ENCODE measurements at places on chromosomes 1 and 21. TPM values are rescaled to one million over a fixed set of nuclear protein-coding genes. Genes with fewer than 3 reads are reported as not detected.
A peak's percentile ranks its signal among the peaks of the same experiment; 100 is the strongest.

Gene KIAA0040
- total RNA-seq = 0.98 TPM

Gene UQCRH
- 554 TPM for total RNA-seq

DNA sequence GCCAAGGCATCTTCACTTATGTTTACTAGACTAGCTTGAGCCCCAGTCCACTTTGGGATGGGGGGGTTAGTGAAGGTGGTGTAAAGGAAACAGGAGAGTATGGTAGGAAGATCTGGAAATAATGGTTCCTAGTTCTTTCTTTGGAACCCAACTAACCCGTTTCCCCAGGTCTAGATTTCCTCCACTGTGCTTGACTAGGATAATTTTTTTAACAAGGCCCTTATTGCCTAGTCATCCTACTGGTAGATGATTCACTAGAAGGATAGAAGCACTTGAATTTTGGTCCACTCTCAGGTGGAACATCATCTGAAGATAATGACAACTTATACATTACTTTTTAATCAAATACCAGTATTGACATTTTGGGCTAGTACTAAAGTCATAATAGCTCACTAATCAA lies 45.9 kb upstream of the MYOCOS start:
- DNase-seq = peak; percentile 35

DNA sequence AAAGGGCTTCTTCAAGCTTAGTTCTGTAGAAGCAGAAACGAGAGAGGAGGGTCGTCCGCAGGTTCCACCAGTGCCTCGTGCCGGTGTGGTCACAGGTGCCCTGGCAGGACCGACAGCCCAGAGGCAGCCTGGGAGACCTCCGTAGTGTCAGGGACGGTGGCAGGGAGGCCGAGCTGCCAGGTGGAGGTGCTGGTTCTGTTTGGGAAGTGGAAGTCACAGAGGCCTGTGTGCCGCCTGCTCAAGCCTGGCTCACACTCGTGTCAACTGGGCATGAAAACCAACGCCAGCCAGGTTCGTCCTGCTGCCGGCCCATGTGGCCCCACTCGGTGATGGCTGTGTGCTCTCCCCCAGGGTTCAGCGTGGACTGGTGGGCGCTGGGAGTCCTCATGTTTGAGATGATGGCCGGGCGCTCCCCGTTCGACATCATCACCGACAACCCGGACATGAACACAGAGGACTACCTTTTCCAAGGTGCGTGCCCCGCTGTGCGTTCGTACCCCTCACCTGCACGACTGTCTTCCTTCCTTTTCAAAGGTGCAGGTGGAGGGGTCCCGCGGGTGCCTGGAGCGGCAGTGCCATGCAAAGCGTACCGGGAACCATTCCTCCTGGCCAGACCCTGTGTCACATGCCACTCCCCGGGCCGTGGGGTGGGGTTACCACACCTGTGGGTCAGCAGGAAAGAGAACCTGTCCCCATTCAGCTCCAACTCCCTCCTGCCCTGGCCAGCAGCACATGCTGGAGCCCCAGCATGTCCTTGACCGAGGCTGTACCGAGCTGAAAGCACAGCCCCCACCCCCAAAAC lies 20.8 kb downstream of the FAAP20 start:
- DNase-seq = no peak

- no peak for DNase-seq
Measured at GRCh38 chr1:228342627-228343190, 63.9 kb downstream of the TRIM11 start.

DNA sequence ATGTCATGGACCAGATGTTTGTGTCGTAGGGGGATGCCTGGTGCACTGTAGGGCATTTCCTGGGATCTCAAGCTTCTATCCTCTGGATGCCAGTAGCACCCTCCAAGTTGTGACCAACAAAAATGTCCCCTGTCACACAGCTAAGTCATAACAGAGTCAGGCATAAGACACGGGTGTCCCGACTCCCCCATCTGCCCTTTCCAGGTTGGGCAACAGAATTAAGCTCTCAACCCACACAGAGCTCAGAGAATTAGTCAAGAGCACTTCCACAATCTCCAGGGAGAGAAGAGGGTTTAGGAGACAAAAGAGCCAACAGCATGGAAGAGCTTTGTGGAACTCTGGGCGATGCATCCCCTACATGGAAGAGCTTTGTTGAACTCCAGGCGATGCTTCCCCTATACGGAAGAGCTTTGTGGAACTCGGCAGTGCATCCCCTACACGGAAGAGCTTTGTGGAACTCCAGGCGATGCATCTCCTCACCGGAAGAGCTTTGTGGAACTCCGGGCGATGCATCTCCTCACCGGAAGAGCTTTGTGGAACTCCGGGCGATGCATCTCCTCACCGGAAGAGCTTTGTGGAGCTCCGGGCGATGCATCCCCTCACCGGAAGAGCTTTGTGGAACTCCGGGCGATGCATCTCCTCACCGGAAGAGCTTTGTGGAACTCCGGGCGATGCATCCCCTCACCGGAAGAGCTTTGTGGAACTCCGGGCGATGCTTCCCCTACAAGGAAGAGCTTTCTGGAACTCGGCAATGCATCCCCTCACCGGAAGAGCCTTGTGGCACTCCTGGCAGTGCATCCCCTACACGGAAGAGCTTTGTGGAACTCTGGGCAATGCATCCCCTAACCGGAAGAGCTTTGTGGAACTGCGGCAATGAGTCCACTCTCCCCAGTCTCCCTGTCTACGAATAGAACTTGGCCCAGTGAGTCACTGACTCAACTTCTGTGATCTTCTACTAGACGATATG lies 422.7 kb downstream of the KIF26B start:
- DNase-seq = no peak

DNA sequence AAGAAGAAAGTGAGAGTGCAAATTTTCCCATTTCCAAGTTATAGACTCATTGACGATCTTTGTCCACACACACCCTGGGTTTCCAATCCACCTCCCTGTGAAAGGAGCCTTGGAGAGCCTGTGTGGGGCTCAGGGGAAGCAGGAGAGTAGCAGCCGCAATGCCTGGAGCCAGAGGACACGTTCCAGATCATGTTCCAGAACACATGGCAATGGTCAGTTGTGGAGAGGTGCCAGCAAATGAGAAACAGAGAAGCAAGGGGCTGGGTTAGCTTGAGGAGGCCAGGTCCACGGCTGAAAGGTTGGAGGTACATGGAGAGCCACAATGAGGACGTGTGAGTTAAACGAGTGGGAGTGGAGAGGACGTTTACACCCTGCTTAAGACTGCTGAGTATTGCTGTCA lies 33.0 kb upstream of the SIPA1L2 start:
- no peak for DNase-seq

GRCh38 chr1:31639543-31639942 lies 5.1 kb downstream of the PEF1 start:
- DNase-seq = peak; percentile 28

DNA sequence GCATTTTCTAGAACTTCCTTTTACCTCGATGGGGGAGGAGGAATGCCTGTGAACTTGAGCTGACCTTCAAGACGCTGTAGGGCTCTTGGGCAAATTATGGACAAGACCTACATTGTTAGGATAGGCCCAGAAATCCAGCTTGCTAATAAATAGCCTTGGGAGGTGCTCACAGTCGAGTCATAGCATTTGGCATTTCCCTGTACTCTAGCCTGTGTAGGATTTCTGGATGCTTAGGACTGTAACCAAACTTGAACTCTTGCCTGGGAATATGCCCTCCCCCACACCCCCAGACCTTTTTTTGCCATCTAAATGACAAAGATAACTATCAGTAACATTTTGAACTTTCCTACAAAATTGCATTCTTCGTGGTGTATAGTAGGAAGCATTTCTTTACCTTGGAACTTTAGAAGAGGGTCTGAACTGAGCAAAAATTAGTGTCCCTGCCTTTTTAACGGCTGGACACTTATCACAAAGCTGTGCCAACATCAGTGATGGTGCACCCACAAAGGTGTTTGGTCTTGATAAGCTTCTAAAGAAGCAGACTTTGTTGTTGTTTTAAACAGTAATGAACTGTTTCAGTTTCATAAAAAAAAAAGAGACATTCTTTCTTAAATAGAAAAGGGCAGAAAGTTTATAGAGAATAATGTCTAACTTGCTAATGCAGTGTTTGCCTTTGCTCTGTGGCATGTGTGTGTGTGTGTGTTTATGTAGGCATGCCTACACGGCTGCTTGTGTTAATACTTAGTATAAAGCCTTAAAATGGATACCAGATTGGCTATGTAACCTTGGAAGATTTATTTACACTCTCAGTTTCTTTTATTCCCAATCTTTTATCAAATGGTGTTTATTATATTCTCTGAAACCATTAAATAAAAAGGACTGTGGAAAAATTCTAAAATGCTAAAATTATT lies 88.2 kb downstream of the NFIA start:
- DNase-seq = no peak
